CD8-positive, alpha-beta T cell (primary cell): ENCODE measurements at places on chromosomes 12 and 14.
A peak's percentile ranks its signal among the peaks of the same experiment; 100 is the strongest.

DNA sequence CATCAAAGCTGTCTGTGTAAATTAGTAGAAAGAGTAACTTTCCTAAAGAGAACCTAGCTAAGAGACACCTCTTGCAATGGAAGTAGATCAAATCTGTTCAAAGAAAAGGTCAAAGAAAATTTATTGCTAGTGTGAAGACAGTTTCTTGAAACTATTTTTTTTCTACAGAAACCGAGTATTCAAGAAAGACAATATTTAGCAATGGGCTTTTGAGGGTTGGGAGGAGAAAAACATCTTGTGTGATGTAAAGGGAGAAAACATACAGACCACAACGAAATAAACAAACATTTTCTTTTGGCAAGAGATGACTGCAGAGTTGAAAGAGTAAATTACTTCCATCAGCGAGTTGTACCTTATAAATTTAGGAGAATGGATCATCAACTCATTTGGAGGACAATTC is 24.4 kb downstream of the NKX2-1 start:
- DNase-seq, result no peak

DNA sequence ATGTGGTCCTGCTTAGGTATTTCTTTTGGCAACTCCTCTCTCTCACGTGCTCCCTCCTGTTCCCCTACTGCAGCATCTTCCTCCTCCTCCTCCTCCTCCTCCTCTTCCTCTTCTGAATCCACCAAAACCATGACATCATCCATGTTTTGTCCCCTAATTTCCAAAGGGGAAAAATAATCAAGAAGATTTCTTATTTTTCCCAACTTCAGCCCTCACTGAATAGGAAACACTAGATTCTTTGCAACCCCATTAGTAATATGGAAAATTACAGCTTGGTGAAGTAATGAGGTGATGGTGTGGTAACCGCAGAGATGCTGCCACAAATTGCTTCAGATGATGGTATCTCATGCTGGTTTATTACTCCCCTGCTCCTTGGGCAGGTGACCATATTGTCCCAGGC is 7.5 kb upstream of the WSB2 start:
- DNase-seq, result no peak

- DNase-seq, result no peak
Measured at GRCh38 chr12:5593086-5593485, 161.2 kb downstream of the NTF3 start.

DNA sequence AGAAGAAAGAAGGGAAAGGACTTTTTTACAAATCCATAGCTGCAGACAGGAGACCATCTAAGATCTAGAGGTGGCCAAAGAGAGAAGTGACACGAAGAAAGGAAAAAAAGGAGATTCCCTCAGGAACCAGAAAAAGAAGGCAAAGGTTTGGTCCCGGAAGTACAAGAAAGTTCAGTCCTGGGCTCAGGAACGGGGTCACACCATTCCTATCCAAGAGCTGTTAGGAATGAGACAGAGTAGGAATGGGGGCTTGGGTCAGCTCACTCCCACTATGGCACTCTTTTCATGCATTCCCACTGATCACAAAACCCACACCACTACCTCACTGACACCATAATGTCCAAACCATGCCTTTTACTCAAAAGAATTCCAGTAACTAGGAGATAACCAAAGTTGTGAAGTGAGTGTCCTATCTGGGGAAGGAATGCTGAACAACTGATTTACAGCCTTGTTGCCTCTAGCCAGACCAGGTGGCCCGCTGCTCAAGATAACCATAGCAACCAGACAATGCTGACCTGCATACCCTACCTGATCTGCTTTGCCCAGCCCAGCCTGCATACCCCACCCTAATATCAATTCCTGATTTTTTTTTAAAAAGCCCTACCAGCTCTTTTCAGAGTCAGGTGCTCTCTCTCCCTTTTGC is 8.4 kb downstream of the PPP2R3C start:
- no peak for DNase-seq

DNA sequence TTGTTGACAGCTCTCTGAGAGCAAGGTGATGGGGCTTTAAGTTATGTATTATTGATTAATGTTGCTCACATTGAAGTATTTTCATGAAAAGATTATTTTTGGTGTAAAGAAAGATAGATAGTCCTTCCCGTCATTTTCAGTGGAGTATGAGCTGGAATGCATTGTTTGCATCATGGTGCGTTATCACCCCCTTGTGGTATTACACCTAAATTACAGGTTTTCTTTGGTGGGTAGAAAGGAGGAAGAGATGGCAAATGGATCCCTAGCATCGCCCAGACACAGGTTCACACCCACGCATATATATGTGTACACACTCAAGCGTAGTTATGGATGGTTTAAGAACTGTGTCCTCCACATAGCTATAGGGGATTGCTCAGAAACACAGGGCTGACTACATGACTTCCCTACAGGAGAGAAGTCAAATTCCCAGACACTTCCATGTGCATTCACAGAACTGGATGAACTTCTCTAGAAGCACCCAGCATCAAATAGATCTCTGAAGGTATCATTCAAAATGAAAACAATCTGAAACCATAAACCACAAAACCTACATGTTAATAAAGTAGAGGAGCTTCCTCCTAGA is 14.4 kb upstream of the SERPINA10 start:
- no peak for DNase-seq

- no peak for DNase-seq
Measured at GRCh38 chr12:114697741-114698565, 14.0 kb upstream of the TBX3 start.

- DNase-seq, result no peak
Measured at GRCh38 chr14:31263485-31264133, 56.0 kb upstream of the HECTD1 start.

DNA sequence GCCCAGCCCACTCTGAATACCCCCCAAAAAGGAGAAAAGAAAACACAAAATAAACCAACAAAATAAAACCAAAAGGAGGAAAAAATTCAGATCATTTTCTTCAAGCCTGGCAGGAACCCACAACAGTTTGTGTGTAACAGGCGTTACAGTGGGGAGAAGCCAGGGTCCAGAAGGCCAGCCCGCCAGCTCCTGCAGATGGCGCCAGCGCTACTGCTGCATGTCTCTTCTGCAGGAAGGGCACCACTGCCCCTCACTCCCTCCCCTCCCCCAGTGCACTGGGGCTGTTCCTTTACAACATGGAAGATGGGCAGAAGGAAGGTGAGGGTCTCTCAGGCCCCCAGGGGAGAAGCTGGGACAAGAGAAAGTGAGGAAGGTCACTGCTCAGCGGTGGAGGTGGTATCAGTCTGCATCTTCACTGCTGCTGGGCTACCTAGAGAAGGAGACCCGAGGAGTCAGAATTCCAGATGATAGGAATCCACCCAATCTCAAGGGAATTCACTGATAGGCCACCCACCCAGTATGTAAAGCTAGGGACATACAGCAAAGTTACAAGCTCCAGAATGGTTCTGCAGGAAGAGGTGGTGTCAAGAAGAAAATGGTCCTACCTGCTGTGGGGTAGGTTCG is 2.3 kb upstream of the NOP2 start:
- DNase-seq, result peak; percentile 56

- DNase-seq, result no peak
Measured at GRCh38 chr12:51247523-51248206, 9.0 kb downstream of the DAZAP2 start.

DNA sequence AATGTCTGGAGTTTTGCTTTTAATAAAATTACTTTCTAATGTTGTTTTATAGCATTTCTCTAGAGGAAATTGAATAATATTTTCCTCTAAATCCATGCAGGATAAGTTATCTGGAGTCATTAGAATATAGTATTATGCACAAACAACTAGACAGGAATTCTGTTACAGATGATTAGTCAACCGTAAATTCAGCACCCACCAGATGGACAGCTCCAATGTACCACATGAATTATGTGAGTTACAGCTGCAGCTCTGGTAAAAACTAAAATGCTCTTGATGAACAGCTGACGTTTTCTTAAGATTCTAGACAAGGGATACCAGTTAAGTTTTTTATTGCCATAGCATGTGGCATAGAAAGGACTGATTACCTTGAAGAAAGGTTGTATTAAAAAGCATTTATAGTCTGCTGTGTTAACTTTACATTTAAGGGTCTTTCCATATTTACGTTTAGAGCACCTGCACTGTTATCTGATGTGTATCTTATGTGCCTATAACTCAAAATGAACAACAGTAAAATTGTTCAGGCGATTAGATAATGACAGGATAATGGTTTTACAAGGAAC is 321.4 kb upstream of the LRFN5 start:
- no peak for DNase-seq

DNA sequence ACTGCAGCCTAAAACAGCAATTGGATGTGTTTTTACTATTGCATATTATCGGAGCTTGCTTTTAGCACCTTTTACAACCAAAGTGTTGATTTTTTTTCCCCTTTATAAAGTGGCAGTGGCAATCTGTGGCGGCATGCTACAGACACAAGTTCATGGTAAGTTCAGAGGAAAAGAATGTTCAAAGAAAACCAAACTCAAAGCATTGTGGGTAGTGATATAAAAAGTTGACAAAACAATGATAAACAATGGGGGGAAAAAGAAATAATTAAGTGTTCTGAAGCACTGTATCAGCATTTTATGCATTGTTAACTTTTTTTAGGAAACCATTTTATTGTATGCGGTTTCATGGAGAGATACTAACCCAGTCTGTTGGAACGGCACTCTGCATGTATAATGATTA is 492.0 kb upstream of the SOX5 start:
- no peak for DNase-seq

DNA sequence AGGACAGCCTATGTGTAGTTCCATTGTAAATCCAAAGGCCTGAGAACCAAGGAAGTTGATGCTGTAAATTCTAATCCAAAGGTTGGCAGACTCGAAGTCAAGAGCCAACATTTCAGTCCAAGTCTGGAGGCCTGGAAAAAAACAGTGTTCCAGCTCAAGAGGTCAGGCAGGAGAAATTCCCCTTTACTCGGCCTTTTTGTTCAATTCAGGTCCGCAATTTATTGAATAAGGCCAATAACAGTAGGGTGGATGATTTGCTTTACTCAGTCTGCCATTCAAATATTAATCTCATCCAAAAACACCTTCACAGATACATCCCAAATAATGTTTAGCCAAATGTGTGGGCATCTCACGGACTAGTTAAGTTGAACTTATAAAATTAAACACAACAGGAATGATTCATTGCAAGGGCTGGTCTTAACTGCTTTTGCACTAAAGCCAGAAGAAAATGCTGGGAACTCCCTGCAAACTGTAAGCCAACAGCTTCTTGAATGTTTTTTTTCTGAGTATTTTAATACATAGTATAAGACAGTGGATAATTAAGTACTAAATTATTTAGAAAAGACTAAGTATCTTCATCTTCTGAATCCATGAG is 197.4 kb upstream of the GARIN6 start:
- no peak for DNase-seq

DNA sequence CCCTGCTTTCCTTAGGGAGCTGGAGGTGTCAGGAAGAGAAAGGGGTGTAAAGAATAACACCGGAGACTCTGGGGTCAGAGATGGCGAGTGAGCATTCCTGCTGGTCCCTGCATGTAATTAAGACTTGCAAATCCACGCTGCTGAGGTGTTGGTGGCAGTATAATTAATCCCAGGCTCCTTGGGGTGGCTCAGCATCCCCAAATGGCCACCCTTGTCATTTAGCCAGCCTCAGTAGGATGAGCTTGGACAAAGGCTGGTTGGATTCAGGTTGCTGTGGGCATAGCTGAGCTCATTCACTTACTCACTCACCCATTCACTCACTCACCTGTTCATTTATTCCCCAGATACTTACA is 174.4 kb upstream of the RPH3A start:
- DNase-seq, result no peak

GRCh38 chr12:115468087-115468510 is 784.1 kb upstream of the TBX3 start:
- DNase-seq, result no peak

DNA sequence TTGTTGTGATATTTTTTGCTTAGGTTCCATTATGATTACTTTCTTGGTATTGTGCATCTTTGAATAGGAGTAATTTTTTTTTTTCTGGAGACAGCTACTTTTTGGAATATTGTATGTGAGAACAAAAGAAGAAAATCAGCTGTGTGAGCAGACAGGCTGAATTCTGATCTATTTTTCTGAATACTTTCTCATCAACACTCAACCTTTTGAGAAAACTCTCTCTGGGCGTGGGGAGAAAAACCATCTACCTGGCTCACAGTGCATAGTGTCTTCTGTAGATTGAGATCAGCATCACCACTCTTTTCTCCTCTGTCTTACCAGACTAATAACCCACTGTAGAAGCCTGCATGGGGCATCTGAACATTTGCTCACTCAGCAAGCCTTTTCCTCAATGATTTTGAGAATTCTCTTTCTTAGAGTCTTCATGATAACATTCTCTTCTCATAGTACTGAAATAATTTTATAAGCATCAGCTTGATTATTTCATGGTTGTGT is 3.3 kb downstream of the PIK3C2G start:
- DNase-seq, result no peak

DNA sequence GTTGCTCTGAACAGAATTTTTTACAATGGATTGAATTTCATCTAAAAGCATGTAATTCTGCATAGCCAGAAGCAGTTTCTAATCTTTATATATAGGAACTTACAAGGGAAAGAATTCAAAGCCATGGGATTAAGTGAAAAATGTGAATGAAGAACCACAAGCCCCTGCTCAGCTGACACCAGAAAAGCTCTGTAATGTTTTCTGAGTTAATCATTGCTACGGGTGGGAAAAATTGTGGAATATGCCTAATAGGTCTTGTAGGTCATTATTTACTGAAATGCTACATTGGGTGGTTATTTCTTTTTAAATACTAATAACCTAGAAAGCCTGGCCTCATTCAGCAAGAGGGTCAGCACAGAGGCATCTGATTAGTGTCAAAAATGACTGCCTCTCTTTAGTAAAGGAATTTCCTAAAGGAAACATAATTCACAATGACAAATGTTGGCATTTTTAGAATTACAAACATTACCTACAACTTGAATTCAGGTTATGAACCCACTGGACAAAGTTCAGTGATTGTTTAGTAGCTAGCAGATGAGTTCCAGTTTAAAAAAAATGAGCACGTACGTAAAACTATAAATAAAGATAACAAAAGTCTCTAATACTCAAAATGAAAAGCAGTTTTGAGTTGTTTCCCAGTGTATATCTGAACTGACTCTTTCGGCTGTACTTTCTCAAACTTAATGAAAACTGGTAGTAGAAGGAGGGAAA is 75.3 kb downstream of the BMP4 start:
- no peak for DNase-seq
